Hematopoietic multipotent progenitor cell (in vitro differentiated cells): ENCODE measurements at places on chromosomes 5 and 9. TPM values are rescaled to one million over a fixed set of nuclear protein-coding genes. Genes with fewer than 3 reads are reported as not detected.

Gene NTNG2
- 22.1 TPM for total RNA-seq

- no peak for DNase-seq
Observed at GRCh38 chr5:138978080-138978479, 102.9 kb upstream of the LRRTM2 start.

DNA sequence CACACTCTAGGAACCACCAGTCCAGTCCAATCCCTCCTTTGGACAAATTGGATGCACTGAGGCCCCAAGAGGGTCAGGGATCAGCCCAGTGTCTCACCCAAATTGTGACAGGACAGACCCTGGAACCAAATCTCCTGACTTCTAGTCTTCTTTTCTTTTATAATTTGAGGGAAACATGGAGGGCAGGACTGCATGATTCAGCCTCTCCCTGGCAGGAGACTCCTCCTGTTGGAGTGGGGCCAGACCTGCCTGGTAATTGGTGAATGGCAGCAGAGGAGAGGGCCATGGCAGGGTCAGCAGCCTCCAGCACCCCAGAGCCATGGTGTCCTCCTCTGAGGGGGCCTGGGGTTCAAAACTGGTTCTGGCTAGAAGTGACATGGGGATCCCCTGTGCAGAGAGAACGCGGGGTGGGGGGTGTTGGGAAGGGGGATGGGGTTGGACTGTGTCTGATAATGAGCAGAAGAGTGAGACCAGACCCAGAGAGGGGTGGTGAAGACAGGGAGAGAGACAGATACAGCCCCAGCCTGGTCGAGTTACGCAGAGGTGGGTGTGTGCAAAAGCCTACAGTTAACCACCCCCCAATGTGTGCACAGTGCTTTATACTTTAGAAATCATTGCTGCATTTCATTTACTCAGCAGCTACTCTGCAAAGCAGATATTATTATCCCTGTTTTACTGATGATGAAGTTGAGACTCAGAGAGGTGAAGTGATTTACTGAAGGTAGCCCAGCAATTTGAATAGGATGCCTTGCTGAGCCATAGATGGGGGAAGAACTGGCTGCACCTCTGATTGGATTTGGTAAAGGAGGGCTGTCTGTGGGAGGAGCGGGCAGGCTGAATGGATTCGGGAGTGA is 3.8 kb upstream of the SYNPO start:
- DNase-seq: no peak

DNA sequence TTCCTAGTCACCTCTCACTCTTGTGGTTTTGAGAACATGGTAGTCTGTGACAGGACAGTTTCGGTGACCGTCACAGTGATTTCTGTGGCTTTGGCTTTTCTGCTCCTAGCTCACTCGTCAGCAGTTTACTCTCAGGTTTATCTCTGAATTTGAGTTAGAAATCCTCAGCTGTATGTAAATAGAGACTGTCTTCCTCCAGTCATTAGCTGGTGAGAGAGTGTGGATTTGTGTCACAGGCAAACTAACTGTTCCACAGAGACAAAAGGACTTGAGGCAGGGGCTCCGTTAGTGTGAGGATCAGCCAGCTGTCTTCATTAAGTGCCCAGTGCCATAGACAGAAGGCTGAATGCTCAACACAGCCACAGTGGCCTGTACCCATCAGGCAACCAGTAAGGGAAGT is 131.4 kb downstream of the CD180 start:
- DNase-seq: no peak

GRCh38 chr5:14716755-14717752 is 52.5 kb downstream of the OTULIN start:
- no peak for DNase-seq

GRCh38 chr9:89563571-89564345 is 41.1 kb upstream of the GADD45G start:
- DNase-seq: no peak
